ENCODE measurements at places on chromosomes 6 and 20.

GRCh38 chr6:996271-996852 is 303.4 kb upstream of the EXOC2 start:
- DNase-seq, result peak; percentile 35

- DNase-seq, result no peak
Measured at GRCh38 chr6:64996301-64996700, 710.7 kb downstream of the EYS start.

DNA sequence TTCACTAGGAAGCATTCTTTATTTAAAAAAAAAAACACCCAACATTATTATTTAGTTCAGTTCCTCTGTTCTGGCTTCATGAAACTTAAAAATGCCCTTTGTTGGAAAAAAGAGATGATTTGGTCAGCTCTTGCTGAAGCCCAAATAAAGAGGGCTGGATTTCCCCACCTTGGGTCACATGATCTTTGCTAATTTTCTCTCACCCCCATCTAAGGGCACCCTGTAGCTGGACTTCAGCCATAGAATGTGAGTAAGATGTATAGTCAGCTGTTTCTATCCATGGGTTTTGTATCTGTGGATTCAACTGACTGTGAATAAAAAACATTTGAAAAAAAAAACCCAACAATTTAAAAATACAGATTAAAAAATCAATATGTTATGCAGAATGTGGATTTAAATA is 213.9 kb upstream of the SULF2 start:
- no peak for DNase-seq

DNA sequence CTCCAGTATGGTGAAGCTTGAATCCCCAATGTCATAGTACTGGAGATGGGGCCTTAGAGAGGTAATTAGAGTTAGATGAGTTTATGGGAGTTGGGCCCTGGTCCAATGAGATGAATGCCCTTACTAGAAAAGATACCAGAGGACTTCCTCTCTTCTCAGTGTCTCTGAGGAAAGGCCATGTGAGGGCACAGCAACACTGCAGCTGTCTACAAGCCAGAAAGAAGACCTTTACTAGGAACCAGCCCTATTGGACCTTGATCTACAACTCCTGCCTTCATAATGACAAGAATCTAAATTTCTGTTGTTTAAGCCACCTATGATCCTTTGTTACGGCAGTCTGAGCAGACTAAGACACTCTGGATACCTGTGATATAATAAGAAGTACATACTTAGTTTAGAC is 31.4 kb upstream of the AKAP7 start:
- DNase-seq, result no peak

DNA sequence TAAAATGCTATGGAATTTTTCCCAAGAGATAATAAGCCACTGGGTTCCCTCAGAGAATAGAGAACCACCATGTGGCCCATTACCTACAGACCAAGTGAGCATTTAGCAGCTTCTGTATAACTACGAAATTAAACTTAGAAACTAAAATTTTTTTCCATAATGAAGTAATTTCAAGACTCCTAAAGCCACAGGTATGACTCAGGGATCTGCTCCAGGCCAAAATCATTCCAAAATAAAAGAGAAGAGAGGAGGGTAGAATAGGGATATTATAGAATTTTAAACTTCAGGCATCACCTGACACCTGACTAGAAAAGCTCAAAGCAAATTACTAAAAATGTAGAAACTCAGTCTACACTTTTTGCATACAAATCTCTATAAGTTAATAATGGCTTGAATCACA is 108.9 kb upstream of the DST start:
- DNase-seq, result no peak

DNA sequence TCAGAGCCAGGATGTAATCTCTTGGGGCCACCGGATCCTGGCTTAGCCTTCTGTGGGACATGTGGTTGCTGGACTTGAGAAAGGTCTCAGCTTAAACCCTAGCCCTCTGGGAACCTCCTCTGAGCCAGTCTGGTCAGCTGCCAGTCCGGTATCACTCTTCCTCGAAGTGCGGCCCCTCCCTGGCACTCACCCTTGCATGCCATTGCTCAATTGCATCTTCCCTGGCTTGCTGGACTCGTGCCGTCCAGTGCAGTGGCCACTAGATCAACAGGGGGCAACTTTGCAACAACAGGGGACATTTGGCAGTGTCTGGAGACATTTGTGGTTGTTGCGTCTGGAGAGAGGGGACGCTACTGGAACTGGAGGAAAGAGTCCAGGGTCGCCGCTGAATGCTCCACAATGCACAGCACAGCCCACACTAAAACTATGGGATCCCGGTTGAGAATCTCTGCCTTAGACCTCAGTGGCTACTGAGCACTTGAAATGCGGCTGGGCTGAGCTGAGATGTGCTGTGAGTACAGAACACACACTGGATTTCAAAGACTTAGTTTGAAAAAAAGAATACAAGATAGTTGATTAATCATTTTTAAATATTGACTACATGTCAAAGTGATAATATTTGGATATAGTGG is 152.1 kb downstream of the TFAP2C start:
- no peak for DNase-seq

- DNase-seq, result no peak
Measured at GRCh38 chr6:136083540-136083939, 166.6 kb downstream of the MTFR2 start.

DNA sequence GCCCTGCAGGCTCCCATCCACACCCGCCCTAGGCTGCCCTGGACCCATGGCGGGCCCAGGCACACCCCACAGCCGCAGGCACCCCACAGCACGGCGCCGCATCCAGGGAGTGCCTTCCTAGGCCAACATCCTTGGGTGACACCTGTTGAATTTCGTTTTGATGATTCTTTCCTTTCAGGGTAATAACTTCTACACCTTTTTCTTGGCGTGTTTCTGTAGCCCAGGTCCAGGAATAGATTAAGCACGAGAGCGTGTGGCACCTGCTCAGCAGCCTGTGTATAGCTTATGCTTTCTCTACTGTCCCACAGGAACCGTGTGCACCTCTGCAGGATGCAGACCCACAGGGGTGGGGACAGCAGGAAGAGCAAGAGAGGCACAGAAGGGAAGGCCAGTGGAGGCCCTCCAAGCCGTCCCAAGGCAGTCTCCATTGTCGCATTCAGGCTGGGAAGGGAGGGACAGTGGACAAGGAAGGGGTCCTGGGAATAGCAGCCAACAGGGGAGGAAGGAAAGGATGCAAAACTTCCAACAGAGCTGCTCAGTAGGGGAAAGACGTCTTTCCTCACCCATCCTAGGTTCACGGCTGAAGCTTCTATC is 118.1 kb upstream of the AFDN start:
- no peak for DNase-seq

DNA sequence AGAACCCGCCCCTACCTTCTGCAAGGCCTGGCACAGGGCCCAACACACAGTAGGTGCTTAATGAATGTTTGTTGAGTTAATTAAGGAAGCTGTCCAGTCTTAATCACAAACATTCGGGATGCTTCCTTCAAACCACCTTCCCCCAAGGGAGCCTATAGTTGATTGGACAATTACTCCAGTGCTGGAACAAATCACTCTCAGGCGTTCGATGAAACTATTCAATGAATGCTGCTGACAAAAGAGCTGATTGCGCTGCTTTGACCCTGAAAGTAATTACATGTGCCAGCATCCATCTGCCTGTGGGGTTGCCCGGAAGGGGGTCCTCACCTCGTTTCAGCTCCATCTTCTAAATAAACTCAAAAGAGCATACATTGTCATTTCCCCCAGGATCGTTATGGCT is 112.0 kb upstream of the SRSF6 start:
- DNase-seq, result no peak

GRCh38 chr6:133983099-133983939 is 30.3 kb downstream of the TBPL1 start:
- no peak for DNase-seq

DNA sequence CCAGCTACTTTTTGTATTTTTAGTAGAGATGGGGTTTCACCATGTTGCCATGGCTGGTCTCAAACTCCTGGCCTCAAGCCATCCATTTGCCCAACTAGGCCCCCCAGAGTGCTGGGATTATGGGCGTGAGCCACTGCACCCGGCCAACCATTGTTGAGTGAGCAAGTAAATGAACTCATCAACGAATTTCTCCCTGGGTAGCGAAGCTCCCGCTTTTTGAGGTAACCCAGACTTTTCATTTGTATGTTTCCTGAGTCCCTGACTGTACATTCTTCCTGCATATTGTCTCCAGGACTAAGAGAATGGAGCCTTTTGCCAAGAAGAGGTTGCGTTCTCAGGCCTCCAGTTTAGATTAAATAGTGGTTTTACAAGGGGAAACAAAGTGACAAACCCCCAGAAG is 36.4 kb downstream of the RIPOR3 start:
- DNase-seq, result no peak

DNA sequence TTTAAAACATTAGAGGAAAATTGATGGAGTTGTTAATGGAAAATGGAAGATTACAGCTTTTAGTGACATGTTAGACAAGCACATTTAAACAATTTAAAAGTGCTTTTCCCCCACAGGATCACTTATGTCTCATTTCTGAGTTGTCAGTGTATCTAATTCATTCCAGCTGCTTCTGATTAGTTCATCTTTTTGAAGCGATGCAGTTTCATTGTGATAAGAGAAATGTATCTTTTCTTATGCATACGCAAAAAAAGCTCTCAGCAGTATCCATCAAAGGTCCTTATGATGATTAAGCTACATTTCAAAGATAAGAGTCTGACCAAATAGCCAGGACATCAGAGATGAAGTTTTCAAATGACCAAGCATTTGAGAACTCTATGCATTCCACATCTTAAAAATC is 572.6 kb upstream of the SYNCRIP start:
- no peak for DNase-seq

DNA sequence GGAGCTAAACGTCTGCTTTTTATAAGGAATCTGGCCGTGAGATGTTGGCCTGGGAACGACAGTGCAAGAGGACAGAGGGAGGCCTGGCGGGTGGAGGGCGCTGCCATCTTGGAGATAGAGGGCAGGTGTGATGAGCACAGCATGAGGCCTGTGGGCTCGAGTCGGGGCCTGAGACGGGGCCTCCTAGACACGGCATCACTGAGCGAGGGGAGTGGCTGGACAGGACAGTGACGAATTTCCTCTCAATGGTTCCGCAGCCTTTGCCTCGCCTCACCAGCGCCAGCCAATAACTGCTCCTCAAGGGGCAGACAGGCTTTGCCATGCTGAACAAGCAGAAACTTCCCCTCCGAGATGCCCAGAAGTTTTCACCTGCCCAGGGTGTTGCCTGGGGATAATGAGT is 376.7 kb downstream of the THBS2 start:
- DNase-seq, result no peak

- DNase-seq, result no peak
Measured at GRCh38 chr6:34015586-34015985, 130.3 kb downstream of the GRM4 start.

- DNase-seq, result no peak
Measured at GRCh38 chr6:166408936-166409755, 26.4 kb upstream of the MPC1 start.

GRCh38 chr20:25408170-25408547 is 686 bp downstream of the GINS1 start:
- DNase-seq, result no peak

- DNase-seq, result peak; percentile 69
Measured at GRCh38 chr6:42960243-42961019, at the start of gene GNMT. Gene GNMT, plus strand, starts transcription at chr6:42960754. Its CDS starts 14 bp downstream, at chr6:42960768.

GRCh38 chr6:45757443-45758130 is 258.1 kb downstream of the CLIC5 start:
- DNase-seq, result no peak

DNA sequence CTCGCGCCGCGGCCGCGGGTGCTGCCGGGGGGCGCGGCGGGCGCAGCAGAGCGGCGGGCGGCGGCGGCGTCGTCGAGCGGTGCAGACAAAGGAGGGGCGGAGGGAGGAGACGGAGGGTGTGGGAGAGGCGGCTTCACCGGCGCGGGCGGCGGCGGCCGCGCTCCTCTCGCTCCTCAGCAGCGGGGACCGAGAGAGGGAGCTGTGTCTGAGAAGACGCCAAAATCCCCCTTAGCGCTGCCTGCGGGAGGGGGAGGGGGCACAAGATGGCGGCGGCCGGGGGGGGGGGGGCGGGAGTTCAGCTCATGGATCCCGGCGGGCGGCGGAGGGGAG is 296 bp downstream of the ADNP start:
- DNase-seq, result no peak

DNA sequence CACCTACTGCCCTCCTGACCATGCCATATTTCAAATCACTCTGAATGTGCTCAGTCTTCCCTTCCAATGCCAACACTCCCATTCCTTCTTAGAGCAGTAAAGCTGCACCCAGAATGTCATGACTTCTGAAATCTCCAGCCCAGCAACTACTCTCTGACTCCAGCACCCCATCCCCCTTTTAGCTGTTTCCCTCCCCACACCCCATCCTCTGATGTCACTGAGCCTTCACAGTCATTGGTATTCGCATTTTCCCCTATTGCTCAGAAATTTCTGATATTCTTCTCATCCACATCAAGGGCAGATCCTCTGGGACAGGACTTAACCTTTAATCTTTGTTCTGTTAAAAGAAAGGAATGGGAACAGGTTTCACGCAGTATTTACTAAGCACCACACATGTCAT is 67.1 kb upstream of the SLC4A11 start:
- DNase-seq, result no peak

GRCh38 chr6:133326584-133326983 is 85.4 kb downstream of the EYA4 start:
- no peak for DNase-seq

DNA sequence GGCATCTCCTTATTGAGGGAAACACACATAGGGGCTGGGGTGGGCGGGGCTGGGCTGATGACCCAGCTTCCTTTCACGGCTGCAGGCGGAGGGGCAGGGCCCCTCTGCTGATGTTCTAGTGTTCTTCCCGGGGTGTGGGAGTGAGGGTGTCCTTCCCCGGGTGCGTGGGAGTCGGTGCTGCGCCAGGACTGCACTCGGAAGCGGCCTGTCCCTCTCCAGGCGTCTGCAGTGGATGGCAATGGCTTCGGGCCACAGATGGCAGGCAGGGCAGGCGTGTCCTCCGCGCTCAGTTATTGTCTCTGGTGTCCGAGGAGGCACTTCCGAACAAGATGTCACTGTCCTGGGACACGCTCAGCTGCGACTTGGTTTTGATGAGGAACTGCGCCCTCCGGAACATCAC is 19.2 kb downstream of the KCNG1 start:
- DNase-seq, result no peak

DNA sequence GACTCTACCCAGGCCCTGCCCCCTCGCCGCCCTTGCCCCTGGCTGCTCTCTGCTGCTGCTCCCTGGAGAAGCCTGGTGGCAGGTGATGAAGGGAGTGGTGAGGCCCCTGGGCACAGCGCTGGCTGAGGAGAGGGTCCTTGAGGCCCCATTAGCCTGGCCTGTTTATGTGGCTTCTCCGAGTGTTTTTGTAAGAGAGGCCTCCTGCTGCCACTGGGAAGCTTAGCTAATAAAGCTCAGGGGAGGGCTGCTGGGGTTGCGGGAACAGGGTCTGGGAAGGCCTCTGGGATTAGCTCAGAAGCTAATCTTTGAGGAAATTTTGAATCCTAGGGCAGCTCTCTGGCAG is 15.5 kb downstream of the EBF4 start:
- no peak for DNase-seq

DNA sequence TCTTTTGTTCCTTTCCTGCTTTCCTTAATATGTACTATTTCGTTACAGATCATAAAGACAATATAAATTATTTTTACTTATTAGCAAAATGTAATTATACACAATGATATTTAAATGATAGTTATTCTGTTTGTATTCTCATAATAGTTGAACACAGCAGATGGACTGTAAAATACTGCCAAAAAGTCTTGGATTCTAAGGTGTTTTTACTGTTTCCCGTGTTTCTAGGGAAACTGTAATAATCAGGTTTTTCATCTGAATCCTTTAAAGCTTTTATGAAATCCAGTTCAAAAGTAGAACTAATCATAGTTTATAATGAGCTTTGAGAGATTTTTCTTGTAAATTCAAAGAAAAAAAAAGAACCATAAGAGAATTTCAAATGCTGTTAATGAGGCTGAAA is 148.4 kb downstream of the GRIK2 start:
- DNase-seq, result no peak

Data from NCI-H1105 treated with DMSO at 0.1 percent for 48 hours (cell line).